NCI-H1436 treated with DMSO at 0.1 percent for 48 hours (cell line): ENCODE measurements at places on chromosomes 5 and 9.

GRCh38 chr9:109604781-109605180, 106.7 kb upstream of the PTPN3 start:
- no peak for DNase-seq

- DNase-seq: no peak
Observed at GRCh38 chr5:74149395-74149794, 491.1 kb downstream of the ENC1 start.

DNA sequence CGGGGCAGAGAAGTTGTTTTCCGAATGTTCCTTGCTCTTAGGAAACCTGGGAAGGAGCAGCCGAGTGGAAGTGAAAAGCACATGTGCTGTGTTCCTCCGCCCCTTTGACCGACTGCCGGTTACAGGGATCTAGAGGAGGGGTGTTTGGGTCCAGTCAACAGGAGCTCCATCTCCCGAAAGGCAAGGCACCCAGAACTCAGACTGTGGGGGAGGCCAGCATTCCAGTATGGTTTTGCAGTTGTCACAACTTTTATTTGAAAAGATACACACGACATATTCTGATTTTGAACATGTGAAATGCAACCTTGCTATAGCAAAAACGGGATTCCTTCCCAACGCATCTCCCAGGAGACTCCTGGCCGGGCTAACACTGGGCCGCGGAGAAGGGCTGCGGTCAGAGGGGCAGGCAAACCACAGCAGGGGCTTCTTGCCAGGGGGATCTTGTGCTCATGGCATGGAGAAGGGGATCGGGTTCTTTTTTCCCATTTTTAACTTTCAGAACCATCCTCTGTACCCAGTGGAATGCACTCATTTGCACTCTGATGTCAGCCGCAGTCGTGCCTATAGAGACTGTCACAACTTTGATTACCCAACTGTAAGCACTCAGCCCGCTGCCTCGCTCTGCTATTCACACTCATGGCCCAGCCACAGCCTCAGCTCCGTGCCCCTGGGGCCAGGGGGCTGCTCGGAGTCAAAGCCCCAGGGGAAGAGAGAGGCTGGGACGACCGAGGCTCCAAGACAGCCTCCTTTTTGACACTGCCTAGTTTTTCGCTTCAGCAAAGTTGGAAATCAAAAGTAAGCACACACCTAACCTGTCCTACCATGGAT, 3.9 kb downstream of the QRFP start:
- no peak for DNase-seq

GRCh38 chr9:95316794-95317118, 753 bp downstream of the FANCC start:
- peak; percentile 67 for DNase-seq
